Neural crest cell (in vitro differentiated cells): ENCODE measurements at places on chromosomes 1 and 21.

GRCh38 chr1:233700338-233700737 is 86.4 kb downstream of the KCNK1 start:
- DNase-seq: no peak

- DNase-seq: no peak
Observed at GRCh38 chr1:212920896-212921295, 29.4 kb upstream of the VASH2 start.

GRCh38 chr1:36101546-36101945 is 12.9 kb downstream of the ADPRS start:
- DNase-seq: no peak

DNA sequence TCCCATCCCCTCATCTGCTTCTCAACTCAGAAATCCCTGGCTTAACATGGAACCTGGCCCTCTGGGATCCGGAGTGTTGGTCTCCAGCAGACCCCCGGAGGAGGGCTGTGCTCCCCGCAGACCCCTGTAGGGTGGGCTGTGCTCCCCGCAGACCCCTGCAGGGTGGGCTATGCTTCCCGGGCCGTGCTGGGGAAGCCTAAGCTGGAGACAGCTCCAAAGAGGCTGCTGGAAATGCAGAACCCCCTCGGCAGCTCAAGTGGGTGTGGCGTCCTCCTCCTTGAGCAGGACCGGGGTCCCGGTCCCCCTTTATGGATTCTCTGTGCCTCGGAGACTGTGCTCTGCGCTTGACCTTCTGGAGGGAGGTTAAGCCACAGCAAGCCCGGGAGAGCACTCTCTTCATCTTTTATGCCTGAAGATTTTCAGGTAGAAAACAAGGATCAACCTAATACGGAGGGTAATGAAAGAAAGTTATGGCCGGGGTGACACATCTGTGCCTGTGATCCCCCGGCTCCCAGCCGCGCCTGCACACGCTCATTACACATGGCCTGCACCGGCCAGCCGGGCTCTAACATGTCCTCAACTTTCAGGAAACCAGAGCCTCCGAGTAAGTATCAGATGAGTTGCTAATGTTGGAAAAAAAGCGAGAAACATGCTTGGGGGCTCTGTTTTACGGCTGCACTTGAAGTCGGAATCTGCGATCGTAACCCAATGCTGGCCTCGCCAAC is 87.7 kb upstream of the ACTRT2 start:
- DNase-seq: no peak

- peak; percentile 34 for DNase-seq
Observed at GRCh38 chr1:44523593-44524591, 118.8 kb downstream of the RNF220 start.

GRCh38 chr21:41955516-41955915 is 1.7 kb upstream of the C2CD2 start:
- DNase-seq: no peak

GRCh38 chr1:219518168-219518906 is 94.6 kb downstream of the ZC3H11B start:
- DNase-seq: no peak

GRCh38 chr1:21647431-21648351 is 21.5 kb downstream of the RAP1GAP start:
- peak; percentile 79 for DNase-seq

DNA sequence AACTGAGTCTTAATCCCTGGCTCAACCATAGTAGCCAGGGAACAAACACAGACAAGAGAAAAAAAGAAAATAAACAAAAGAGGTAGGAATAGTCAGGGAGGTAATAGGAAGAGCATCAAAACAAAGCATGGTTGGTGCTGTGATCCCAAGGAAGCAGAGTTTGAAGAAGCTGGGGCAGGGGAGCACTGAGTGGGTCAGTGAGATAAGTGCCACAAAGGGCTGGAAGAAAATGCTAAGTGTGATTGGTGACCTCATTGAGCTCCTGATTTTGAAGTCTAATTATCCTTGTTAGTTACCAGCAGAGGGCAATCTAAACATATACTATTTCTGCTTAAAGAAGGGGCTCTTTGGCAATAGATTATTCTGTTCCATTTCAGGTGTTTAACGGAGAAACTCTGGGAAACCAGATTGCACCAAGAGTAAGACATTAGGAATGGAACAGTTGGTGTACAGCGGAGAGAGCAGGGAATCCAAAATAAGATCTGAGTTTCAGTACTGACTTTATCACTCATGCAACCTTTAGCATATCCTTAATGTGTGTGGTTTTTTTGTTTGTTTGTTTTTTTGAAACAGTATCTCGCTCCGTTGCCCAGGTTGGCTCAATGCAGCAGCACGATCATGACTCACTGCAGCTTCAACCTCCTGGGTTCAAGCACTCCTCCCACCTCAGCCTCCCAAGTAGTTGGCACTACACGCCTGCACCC is 30.7 kb upstream of the KIAA1614 start:
- DNase-seq: no peak

GRCh38 chr1:38062361-38063288 is 16.0 kb upstream of the POU3F1 start:
- no peak for DNase-seq

DNA sequence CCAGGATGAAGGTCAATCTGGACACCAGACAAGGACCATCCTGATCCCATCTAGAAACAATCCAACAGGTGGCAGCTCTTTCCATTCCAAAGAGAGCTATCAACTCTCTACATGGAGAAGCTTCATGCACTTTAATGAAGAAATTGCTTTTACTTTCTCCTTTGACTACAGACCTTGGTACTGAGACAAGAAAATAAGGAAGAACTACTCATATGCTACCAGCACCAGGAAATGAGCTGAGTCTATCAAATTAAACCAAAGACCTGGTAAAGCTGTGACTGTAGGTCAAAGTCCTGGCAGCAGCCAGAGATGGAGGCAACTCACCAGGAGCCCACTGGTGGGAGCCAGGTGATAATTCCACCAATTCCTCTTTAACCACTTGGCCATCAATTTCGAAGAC is 64.3 kb upstream of the LRRC8B start:
- DNase-seq: no peak

DNA sequence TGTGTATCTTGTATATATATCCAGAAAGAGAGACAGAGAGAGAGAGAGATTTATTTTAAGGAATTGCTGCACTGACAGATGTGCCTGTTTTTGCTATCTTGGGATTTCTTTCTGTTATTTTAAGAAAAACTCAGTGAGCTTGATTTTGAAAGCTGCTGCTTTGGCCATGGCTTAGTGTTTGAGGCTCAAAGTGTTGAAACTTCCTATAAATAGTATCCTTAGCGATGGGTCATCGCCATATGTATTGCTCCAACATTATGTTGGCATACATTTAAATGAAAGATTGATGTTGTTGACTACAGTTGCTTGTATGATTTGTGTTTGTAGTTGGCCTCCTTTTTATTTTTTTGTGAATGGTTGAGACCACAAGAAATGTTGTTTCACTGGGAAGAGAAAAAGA is 29.0 kb upstream of the NTPCR start:
- DNase-seq: no peak
